ENCODE measurements at places on chromosomes 7 and 10. TPM values are rescaled to one million over a fixed set of nuclear protein-coding genes. Genes with fewer than 3 reads are reported as not detected.

The DGKB gene
- total RNA-seq, result not detected

The SYCE1 gene
- total RNA-seq, result not detected

The JCAD gene
- total RNA-seq, result 40.7 TPM

- DNase-seq, result no peak
Measured at GRCh38 chr10:65423043-65423442, 1502.8 kb upstream of the LRRTM3 start.

GRCh38 chr7:94426980-94427875 lies 32.5 kb downstream of the COL1A2 start:
- DNase-seq, result no peak

DNA sequence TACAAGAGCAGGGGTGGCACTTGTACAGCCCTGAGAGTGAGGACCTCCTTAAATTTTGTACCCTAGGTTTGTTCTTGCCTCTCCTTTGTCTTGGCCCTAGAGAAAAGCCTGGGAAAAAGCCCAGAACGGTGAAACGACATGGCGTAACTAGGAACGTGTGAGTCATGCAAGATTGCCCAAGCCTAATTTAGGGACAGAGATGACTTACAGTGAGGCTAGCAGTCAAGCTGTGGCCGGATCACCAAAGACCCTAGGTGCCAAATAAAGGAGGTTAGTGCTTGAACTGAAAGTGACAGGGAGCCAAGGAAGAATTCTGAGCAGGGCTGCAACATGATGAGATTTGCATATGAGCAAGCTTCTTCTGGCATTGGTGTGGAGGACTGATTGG lies 25.1 kb downstream of the TBXAS1 start:
- no peak for DNase-seq

DNA sequence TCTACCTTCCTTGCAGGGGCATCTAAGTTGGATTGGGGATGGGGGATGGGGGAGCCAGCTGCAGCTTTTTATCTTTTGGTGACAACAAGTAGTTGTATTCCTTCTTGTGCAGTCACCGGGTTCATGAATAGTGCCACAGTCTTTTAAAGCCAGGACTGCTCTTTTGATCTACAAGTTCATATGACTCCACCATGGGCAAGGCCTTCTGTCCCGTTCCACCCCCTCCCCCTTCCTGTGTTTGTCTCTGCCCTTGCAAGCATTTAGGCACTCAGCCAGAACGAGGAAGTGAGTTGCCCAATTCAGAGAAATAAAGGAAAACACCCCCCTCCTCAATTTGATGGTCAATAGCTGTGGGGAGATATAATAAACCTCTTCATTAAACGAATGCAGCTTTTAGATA lies 44.8 kb upstream of the EGR2 start:
- DNase-seq, result no peak

DNA sequence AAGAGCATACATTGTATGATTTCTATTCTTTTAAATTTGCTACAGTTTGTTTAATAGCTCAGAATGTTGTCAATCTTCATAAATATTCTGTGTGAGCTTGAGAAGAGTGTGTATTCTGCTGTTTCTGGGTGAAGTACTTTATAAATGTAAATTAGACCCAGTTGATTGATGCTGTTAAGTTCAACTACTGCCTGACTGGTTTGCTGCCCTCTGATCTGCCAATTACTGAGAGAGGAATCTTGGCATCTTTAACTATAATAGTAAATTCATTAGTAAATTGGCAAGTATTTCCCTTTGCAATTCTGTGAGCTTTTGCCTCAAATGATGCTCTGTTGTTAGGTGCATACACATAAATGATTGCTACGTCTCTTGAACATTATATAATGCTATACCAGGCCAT lies 255.1 kb upstream of the PLXDC2 start:
- DNase-seq, result no peak

All from Panc1 (cell line).